Activated CD4-positive, alpha-beta T cell treated with anti-CD3 and anti-CD28 coated beads, Interleukin-2, amount 50 U/mL, for 24 hours (primary cell): ENCODE measurements at places on chromosomes 7 and 10.

GRCh38 chr7:128115336-128115820 is 84.1 kb upstream of the LRRC4 start:
- DNase-seq = no peak

- no peak for DNase-seq
Observed at GRCh38 chr7:55246171-55246570, 119.0 kb upstream of the LANCL2 start.

DNA sequence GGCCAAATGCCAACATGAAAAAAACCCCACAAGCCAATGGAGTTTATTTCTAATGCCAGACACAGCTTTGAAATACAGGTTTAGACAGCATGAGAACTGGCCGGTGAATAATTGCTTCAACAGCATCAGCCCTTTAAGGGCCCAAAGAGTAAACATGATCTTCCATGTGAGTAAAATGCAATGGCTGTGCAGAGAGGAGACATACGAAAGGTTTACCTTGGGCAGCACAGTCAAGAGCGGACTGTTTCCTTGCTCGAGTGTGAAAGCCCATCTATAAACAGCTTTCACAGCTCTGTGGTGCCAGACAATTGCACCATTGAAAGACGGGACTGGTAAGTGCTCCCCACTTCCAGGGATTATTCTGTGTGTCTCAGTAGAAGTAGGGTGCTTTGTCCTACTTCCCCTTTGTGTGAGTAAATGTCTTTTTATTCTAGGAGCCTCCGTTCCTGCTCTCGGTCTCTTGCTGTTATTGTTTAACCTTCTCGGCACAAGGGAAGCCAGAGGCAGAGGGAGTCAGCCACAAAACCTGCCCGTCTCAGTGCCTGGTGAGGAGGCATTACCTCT is 77.8 kb upstream of the KAT6B start:
- no peak for DNase-seq

- no peak for DNase-seq
Observed at GRCh38 chr7:106413446-106413845, 128.7 kb upstream of the NAMPT start.

DNA sequence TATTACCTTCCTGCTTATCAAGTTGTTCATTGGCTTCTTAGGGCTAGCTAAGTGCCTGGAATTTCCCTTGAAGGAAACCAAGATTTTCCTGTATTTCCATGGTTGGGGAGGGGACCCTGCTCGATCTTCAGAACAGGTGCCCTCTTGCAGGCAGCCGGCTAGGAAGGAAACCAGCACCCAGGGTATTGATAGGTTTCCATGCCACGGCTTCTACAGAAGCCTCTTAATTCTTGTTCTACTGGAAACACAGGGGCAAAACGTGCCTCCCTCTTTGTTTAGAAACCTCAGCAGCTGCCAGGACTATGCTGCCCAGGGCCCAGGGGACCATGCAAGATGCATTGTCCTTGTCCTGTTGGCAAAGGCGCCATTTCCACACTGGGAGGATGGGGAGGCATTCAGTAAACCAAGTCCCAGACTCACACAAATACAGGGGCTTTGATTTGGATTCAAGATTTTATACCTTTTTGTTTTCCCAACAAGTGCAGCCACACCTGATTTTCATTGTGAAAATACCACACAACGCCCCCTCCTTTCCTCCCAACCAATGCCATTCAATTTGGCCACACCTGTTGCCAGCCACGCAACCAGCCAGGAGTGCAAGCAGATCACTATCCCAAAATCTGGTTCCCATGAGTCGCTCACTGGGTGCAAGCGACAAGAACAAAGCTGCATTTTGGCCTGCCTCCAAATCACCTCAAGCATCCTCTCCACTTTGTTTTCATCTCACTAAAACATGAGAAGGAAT is 29.6 kb downstream of the C10orf71 start:
- no peak for DNase-seq

GRCh38 chr7:133699386-133699785 is 427.8 kb upstream of the LRGUK start:
- DNase-seq = no peak

DNA sequence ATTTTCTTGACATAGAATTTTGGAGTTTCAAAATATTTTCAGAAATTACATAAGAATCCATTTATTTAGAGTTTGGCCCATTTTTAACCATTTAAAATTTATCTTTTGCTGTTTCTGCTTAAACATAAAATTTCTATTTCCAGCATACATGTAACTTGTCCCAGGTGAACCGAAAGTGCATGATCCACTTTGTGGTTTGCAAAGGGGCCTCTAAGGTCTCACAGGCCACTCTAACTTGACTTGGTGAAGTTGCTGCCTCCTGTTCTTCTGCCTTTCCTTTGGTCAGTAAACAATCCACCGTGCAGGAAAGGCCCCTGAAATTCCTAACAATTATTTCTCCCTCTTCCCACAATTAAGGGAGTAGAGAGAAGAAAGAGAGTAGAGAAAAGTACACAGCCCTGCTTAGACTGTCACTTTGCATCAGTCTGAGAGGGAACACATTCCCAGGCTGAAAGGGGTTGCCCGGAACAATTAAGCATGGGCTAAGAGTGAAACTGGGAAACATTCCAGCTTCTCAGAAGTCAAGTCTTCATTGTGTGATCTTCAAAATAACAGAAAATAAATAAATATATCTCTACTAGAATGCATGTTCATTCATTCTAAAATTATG is 79.5 kb upstream of the SEMA3A start:
- DNase-seq = no peak

GRCh38 chr10:126565441-126565840 is 105.1 kb downstream of the C10orf90 start:
- no peak for DNase-seq

DNA sequence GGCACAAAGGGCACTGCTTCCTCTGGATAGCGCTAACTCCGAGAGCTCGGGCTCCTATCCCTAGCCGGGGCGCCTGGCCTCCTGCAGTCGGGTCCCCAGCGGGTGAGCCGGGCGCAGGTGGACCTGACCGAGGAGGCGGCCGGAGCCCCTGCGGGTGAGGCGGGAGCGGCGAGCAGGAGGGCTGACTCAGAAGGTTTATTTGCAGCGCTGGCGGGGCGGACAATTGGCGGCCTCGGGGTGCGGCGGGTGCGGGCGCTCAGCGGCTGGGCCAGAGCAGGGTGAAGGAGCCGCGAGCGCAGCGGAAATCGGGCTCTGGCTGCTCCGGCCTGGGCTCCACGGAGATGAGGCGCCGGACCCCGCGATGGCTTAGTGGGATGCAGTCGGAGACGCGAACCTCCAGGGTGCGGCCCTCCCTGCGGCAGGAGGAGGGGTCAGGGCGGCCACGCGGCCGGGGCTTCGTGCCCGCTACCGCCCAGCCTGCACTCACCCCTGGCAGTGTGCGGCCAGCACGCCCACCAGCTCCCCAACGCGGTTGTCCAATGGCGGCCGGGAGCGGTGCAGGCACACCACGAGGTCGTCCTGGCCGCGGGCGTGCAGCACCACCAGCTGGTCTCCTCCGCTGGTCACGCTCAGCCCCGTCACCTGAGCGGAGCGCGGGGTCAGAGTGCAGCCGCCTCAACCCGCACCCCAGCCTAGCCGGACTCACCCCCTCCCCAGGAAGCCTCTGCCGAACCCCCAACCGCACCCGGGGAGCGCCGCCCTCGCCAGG is 16.1 kb downstream of the MYO1G start:
- no peak for DNase-seq

DNA sequence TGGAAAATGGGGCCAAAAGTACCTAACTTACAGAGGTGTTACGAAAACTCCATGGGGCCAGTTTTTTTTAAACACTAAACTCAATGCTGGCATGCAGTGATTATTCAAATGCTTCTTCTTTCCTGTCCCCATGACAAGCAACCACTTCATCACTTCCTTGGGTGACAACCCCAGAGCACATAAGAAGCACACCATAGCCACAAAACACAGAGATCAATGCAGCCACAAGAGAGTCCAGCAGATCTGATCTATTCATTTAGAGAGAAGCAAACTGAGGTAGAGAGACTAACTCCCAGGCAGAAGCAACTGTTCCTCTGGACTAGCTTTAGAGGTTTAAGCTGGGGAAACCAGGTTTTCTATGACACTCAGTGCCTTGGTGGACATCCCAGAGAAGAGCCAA is 180.0 kb downstream of the GRID1 start:
- no peak for DNase-seq

- DNase-seq = no peak
Observed at GRCh38 chr10:132332433-132332754, 401 bp downstream of the LRRC27 start.

DNA sequence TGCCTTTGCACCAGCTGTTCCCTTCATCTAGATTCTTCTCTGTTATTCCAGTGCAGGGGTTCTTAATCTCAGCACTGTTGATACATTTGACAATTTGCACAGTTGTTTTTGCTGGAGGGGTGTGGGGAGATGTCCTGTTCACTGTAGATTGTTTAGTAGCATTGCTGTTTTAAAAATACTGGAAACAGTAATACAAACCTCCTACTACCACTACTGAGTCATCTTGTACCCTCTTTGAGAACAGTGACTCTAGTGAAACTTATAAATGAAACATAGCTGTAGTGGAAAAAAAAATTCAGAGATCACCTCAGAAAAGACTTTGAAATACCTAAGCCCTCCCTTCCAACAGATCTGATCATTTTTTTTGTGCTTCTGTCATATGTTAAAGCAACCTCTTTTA is 154.8 kb upstream of the TMEM196 start:
- no peak for DNase-seq

DNA sequence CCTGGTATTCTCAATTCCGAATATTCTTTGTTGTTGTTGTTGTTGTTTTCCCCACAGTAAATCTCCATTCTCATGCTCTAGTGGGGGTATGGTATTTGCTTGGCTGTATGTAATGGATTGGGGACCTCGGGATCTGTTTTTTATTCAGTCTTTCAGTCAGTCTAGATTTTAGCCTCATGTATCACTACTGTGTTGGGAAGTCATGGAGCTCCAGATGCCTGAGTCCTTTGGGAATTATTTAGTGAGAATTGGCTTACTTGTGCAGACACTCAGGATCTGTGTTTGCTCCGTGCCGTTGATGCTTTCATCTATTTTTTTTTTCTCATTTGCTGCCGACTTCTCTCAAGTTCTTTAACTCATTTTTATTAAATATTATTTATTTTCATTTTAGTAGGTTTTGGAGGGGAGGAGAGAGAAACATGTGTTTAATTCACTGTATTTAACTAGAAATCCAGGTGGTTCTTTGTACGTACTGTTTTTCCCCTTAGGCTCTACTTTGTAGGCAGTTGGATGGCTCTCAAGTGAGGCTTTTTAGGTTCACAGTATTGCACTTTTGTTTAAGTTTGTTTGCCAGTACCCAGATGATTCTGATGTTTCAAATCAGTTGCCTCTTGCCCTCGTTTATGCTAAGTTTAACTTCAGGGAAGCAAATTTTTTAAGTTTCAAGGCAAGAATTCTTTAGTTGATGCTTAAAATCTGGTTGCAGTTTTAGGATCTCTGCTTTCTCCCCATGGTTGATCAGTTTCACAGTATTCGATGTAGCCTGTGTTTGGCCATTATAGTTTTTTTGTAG is 36.9 kb downstream of the ZNRF2 start:
- no peak for DNase-seq

DNA sequence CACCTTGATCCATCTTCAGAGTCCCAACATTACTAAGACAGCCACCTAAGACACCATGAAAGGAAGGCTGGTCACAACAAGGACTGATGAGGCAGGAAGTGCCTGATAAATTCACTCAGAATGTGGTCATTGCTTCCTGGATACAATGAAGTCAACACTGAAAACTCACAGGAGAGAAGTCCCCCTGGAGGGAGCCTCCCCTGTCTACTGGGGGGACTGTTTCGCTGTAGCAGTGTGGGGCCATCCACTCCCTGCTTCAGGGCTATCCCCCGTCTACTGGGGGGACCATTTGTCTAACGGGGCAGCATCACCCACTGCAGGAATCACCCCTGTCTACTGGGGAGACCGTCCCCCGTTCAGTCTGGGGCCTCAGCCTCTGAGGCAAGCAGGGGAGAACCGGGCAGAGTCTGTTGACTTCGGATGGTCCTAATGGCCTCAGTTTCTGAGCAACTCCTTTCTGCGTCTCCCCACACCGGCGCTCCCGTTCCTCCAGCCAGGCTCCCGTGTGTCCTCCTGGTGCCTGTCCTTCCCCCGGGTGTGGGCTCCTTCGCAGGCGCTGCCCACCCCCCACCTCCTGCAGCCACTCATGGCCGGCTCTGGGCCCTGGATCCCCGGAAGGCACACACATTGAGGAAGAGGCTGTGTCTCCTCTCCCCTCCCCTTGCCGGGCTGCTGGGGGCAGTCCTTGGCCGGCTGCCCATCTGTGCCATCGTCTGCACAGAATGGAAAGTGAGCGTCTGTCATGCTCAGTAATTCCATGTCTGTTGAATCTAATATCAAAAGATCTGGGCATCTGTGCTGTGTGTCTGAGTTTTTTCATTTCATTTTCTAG is 59.9 kb upstream of the DNAJB6 start:
- no peak for DNase-seq

DNA sequence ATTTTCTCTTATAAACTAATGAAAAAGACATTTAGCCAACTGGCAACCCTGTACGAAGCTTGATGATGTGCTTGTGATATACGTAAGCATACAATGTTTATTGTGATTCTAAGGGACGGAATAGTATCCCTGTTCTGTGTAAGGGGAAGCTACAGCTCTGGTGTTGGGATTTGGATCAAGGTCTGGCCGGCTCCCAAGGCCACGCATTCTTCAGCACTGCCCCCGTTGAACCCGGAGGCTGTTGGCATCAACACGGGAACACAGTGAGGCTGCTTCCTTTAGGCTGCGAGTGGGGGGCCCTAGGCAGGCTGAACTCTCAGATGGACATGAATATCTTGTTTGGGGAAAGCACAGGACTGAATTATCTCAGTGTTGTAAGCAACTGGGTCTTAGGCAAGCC is 180.6 kb downstream of the CAMK1D start:
- DNase-seq = no peak

DNA sequence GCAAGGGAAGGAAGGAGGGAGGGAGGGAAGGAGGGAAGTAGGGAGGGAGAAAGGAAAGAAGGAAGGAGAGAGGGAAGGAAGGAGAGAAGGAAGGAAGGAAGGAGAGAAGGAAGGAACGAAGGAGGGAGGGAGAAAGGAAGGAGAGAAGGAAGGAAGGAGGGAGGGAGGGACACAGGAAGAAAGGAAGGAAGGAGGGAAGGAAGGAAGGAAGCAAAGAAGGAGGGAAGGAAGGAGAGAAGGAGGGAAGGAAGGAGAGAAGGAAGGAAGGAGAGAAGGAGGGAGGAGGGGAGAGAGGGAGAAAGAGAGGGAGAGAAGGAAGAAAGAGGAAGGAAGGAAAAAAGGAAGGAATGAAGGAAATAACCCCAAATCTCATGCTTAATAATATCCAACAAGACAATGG is 630.6 kb downstream of the GRID1 start:
- DNase-seq = no peak

- no peak for DNase-seq
Observed at GRCh38 chr10:35092851-35093250, 2.7 kb upstream of the CUL2 start.

GRCh38 chr7:116762971-116763370 is 91.0 kb downstream of the MET start:
- no peak for DNase-seq

DNA sequence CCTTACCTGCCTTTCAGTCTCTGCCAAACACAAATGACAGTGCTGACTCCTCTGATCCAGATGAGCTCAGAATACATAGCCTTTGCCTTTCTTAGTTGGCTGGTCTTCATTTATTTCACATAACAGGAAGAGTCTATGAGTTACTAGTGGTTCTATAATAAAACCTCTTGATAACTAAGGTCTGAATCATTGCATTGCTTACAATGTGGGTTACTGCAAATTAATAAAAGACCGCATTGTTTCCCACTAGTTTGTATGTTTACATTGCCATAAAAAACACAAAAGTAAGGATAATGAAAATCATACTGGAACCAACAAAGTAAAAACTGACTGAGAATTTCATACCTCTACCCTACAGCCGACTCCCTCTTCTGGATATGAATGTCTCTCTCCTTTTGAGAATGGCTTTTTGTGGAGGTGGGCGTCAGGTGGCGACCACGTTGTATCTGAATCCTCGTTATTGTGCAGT is 62.0 kb upstream of the AKR1E2 start:
- no peak for DNase-seq
